Pulmonary artery endothelial cell (primary cell): ENCODE measurements at places on chromosomes 1 and 21.

GRCh38 chr1:50989694-50990093 lies 19.6 kb downstream of the CDKN2C start:
- no peak for DNase-seq

DNA sequence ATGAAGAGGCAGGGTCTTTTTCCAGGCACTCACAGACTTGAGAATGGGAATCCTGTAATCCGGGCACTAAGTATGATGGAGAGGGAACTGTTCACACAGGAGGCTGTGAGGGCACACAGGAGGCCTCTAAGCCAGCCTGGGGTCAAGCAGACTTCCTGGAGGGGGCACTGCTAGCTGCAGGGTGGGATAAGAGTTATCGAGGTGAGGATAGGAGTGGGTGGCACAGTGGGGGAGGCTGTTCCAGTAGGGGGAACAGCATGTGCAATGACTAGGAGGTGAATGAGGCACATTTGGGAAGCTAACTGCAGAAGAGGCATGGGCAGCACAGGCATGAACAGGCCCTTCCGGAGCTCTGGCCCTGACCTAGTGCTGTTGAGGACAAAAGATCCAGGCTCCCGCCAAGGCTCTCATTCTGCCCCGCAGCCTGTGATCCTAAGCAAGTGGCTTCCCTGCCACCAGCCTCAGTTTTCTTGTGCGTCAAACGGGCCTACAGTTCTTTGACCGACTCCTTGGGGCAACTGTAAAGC lies 216.7 kb downstream of the TRABD2B start:
- DNase-seq: no peak

DNA sequence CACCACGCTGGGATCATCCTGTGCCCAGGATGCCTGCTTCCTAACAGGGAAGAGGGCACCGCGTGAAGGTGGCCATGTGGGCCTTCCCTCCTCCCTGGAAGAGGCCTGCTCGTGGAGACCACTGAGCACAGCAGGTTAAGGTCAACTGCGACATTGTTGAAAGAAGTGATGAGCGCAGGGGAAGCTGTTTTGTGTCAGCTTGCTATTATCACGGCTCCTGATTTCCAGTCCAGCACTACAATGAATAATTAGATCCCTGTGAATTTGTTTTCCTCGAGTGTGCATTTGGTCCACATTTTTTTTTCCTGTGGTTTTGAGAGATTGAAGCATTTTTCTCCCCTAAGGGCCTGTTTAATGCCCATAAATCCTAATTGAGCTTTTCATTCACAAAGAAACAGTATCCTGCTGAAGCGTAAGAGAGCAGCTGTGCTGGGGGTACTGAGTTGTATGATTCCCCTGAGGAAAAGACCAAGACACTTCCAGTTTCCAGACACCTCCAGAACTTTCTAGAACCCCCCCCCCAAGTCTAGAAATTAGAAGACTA lies 204.9 kb downstream of the KCNJ6 start:
- DNase-seq: no peak

DNA sequence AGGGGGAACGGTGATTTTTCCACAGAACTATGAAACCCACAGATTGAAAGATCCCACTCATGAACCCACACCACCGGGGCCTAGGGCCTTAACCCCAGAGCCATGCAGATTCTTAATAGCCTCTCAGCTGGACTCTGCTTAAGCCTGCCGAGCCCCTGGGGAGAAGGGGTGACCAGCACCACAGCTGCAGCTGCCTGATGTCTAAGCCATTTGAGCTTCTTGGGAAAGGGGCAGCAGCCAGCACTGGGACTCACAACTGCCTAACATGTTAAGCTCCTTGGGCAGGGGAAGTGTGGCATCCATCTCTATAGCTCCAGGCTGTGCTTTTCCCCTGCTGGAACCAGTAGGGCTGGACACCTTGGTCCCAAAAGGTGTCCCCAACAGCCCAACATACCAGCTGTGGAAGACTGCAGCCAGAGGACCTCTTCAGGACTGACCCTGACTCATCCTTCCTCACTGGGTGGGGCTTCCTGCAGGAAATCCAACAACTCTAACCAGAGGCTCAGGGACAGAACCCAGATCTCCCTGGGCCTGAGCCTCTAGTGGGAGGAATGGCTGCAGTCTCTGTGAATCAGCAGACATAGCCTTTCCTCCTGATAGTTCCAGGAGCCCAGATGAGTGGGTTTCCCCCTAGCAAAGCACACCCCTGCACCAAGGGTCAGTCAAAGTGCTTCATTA lies 34.6 kb upstream of the FMO3 start:
- no peak for DNase-seq

GRCh38 chr1:105137543-105138457 lies 1388.1 kb downstream of the AMY1C start:
- DNase-seq: no peak
